ENCODE measurements at places on chromosomes 4 and X. TPM values are rescaled to one million over a fixed set of nuclear protein-coding genes. Genes with fewer than 3 reads are reported as not detected.

The EMCN gene
- total RNA-seq, result 61.7 TPM

The GIMD1 gene
- not detected for total RNA-seq

The RAB41 gene
- not detected for total RNA-seq

The FAM149A gene
- 40.5 TPM for total RNA-seq

- DNase-seq, result no peak
These were observed 18.8 kb downstream of the SPACA5 start for GRCh38 chrX:48025561-48025960.

GRCh38 chrX:1212532-1212931 lies at the start of gene CRLF2:
Gene CRLF2, minus strand, starts transcription at chrX:1212649. Its CDS starts 15 bp downstream, at chrX:1212634.
- no peak for DNase-seq

DNA sequence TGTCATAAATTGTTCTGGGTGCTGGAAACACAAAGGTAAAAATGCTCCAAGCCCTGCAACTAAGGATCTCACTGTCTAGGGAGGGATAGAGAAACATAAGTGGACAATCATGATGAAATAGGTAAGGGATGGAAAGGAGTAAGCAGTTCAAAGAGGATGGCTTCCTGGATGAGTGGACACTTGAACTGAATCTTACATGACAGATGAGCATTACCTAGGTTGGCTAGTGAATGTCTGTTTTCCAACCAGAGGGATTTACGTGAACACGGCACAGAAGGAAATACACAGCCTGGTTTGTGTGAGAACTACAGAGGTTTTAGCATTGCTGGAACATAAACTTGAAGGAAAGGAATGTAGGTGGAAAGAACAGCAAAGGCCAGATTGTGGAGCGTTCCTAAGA lies 150.2 kb upstream of the GALNT7 start:
- no peak for DNase-seq

DNA sequence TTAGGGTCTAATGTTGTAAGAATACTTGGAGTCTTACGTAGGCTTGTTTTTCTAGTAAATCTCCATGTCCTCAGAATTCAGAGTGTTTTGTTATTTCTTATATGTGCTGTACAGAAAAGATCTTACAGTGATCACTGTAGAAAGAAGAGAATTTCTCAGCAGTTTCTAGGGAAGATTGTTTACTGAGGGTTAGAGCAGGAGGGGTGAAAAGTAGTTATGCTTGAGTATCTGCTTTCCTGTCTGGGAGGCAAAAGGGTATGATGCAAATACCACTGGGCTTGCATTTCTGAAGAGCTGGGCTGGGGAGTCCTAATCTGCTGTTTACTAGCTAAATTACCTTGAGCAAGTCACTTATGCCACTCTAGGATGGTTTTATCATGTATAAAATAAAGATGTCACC lies 78.2 kb downstream of the BEND4 start:
- DNase-seq, result no peak

GRCh38 chr4:73589261-73589847 lies 30.9 kb downstream of the RASSF6 start:
- no peak for DNase-seq

DNA sequence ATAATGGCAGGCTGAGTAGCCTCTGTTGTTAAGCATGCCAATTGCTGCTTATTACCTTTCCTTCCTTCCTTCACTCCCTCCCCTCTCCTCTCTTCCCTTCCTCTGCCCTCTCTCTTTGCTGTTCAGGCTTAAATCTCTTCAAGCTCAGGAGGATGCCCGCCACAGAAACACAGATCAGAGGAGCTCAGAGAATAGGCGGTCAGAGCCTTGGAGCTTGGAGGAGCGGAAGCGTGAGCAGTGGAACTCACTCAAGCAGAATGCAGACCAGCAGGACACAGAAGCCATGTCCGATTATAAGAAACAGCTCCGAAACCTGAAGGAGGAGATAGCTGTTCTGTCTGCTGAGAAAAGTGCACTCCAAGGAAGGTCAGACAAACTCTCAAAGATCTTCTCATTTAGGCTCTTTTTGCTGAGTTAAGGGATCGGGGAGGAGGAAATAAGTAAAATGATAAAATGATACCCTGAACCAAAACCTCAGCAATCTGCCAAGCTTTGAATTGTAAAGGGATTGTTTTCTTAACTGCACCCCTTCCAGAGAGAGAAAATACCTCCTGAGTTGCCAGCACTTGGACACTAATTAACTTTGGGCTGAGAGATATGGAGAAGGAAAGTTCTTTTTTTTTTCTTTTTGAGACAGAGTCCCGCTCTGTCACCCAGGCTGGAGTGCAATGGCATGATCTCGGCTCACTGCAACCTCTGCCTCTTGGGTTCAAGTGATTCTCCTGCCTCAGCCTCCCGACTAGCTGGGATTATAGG lies 20.9 kb downstream of the SPATA18 start:
- no peak for DNase-seq

- DNase-seq, result no peak
These were observed 15.2 kb upstream of the CLOCK start for GRCh38 chr4:55561889-55562288.

GRCh38 chr4:126448086-126448845 lies 1133.5 kb downstream of the FAT4 start:
- no peak for DNase-seq

- DNase-seq, result no peak
These were observed 123.7 kb downstream of the CBR4 start for GRCh38 chr4:168886351-168886750.

DNA sequence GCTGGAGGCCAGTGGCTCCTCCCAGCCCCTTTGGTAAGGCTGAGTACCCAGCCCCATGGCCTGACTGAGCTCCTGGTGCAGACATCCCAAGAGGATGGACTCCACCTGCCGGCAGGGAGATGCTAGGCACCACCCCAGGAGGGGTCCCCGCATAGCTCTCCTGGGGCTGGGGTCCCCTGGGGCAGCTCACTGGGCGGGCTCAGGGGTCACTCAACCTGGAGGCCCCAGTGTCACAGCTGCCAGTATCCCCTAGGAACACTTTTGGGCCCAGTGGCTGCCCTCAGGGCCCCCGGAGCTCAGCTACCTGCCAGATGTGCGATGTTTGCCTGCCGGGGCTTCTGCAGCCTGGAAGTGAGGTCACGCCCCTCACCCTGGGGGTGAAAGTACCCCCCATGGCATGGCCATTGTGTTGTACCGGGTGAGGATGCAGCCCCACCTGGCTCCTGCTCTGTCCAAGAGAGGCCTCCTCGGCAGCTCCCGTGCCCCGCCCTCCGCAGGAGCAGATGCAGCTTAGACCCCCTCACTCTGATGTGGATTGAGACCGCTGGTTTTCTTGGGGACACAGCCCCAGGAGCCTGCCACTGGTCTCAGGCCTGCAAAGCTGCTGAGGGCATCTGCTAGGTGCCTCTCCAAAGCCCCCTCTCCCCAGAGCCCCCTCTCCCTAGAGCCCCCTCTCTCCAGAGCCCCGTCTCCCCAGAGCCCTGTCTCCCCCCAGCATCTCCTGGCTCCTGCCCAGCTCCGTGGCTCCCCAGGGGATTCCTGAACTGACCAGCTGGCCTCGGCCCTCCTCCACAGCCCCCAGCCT lies 6.7 kb upstream of the HGFAC start:
- DNase-seq, result no peak

- no peak for DNase-seq
These were observed 21.9 kb upstream of the ANXA3 start for GRCh38 chr4:78529569-78530209.
